PC-9 (cell line): ENCODE measurements at places on chromosomes 3 and 15.

DNA sequence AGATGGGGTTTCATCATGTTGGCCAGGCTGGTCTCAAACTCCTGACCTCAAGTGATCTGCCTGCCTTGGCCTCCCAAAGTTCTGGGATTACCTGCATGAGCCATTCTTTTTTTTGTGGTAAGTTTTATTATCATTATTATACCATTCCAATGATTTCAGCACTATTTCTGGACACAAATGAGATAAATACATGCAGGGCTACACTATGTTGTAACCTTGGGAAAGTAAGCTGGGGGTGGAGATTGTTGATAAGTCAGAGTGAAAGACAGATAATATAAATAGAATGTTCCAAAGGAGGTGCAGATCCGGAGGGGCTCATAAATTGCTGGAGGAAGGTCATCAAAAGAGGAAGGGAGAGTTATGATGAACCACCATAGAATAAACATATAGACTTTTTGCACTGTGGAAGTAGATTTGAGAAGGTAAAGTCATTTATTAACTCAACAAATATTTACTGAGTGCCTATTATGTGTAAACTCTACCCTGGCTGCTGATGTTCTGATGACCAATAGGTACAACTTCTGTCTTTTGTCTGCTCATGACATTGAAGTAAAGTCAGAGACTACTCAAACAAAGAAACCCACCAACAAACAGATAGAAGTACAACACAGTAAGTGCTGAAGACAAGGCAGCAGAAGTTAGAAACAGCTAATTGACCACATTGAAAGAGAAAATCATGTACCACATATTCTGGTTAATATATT is 478.9 kb upstream of the GOLIM4 start:
- no peaks in the 10 kb centered on the region for H3K36me3 ChIP-seq
- no peaks in the 10 kb centered on the region for H3K4me1 ChIP-seq

GRCh38 chr15:69058830-69059556 is 44.5 kb downstream of the NOX5 start:
- H3K4me3 ChIP-seq, result no peak overlapping the region
- peak; percentile 77 for DNase-seq
- H3K27ac ChIP-seq, result no peak overlapping the region
- H3K36me3 ChIP-seq, result no peaks in the 10 kb centered on the region
- no peaks in the 10 kb centered on the region for H3K27me3 ChIP-seq

DNA sequence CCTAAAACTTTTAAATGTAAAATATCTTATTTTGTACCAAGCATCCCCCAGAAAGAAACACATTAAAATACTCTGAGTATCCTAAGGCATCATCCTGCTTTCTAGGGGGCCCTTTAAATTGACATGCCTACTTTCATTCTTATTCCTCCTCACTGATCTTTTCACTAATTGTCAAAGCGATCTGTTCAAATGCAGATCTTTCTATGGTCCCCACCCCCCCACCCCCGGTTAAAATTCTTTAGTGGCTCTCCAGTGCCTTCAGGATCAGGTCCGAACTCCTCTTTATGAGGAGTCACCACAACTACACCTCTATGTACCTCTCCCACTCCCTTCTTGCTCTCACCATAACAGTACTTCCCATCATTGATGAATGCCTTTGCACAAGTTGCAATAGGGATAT is 19.2 kb upstream of the TFDP2 start:
- no peak overlapping the region for H3K27ac ChIP-seq
- H3K36me3 ChIP-seq, result no peaks in the 10 kb centered on the region
- no peaks in the 10 kb centered on the region for H3K4me1 ChIP-seq
- H3K27me3 ChIP-seq, result no peaks in the 10 kb centered on the region
- DNase-seq, result no peak

DNA sequence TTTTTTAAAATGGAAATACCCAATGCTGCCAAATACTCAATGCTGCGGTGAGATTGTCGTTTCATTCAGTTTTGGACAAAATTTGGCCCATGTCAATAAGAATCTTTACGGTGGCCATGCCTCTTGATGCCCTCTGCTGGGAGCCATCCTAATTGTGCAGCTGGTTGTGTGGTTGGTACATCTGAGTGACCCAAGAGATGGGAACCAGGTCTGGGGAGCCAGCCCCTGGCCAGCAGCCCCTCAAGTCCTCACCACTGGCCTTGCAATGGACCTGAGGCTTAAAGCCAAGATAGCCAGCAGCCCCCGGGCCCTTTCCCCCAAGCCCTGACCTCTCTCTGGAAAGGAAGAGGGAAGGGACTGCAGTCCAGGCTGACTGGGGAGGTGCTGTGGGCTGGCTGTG is 36.4 kb upstream of the ESYT3 start:
- no peaks in the 10 kb centered on the region for H3K4me1 ChIP-seq
- no peak for DNase-seq
- no peaks in the 10 kb centered on the region for H3K36me3 ChIP-seq
- no peak overlapping the region for H3K4me3 ChIP-seq

DNA sequence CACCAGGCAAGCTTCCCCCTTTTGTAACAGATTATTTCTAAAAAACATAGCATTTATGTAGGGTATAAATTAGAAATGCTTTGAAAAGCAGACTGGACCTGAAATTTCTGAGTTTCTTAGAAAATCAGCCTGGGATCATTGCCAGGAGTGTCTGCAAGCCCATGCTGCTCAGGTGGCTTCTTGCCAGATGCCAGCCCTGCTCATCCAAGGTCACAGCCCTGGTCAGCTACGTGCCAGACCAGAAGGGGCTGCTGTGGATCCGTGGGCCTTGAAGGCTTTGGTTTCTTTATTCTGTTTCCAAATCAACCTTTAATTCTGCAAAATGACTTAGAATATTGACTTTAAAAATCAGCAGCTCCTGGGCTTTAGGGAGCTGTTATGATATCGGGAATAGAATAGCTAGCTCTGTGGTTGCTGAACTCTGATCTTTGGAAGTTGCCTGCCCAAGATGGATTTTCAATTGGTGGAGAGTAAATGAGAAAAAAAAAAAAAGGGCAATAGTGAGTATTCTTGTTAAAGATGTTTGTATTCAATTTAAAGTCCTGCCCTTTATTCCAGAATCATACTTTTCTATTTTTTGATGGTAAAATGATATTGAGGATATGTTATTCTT is 370.1 kb upstream of the ONECUT1 start:
- H3K27ac ChIP-seq, result no peak overlapping the region
- H3K27me3 ChIP-seq, result no peaks in the 10 kb centered on the region
- no peaks in the 10 kb centered on the region for H3K4me1 ChIP-seq
- no peak for DNase-seq
- no peak overlapping the region for H3K4me3 ChIP-seq

- H3K27me3 ChIP-seq, result no peaks in the 10 kb centered on the region
- H3K4me3 ChIP-seq, result no peak overlapping the region
- no peak overlapping the region for H3K27ac ChIP-seq
- H3K4me1 ChIP-seq, result peaks cover 32% of the 10 kb centered on the region
- DNase-seq, result no peak
Observed at GRCh38 chr15:69472046-69472445, 19.4 kb downstream of the RPLP1 start.

- H3K36me3 ChIP-seq, result no peaks in the 10 kb centered on the region
- H3K4me1 ChIP-seq, result no peaks in the 10 kb centered on the region
- DNase-seq, result no peak
- H3K4me3 ChIP-seq, result no peak overlapping the region
- H3K27me3 ChIP-seq, result no peaks in the 10 kb centered on the region
Observed at GRCh38 chr3:95123104-95123503, 1060.2 kb downstream of the NSUN3 start.

- no peaks in the 10 kb centered on the region for H3K36me3 ChIP-seq
- no peak overlapping the region for H3K27ac ChIP-seq
- DNase-seq, result no peak
- no peaks in the 10 kb centered on the region for H3K27me3 ChIP-seq
- peaks cover 29% of the 10 kb centered on the region for H3K4me1 ChIP-seq
- H3K4me3 ChIP-seq, result no peak overlapping the region
Observed at GRCh38 chr3:197519801-197520211, 36.0 kb downstream of the BDH1 start.

DNA sequence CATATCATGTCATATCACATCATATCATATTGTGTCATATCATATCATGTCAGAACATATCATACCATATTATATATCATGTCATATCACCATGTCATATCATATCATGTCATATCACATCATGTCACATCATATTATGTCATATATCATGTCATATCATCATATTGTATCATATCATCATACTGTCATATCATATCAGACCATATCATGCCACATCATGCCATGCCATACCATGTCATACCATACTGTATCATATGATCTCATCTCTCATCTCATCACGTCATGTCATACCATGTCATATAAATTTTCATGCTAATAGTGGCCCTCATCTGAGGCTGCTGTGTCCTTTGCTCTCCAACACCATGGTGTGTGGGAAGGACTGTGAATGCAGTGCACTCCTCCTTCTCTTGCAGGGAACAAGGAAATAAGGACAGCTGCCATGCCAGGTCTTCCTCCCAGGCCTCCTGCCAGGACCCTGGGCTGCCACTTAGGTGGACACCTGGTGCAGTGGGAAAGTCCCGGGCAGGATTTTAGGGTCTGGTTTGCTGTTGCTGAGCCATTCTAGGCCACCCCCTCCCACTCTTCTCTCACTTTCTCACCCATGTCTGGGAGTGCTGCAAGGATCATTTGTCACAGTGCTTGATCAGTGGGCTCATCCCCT is 72.4 kb upstream of the TRPM1 start:
- peaks cover 16% of the 10 kb centered on the region; the same call in 1 of the 2 replicates for H3K27me3 ChIP-seq
- no peak overlapping the region for H3K4me3 ChIP-seq
- H3K27ac ChIP-seq, result no peak overlapping the region

- no peaks in the 10 kb centered on the region for H3K36me3 ChIP-seq
- DNase-seq, result peak; percentile 31
- H3K27ac ChIP-seq, result no peak overlapping the region
- no peaks in the 10 kb centered on the region for H3K27me3 ChIP-seq
- peak overlapping the region; percentile 76 for H3K4me3 ChIP-seq
Observed at GRCh38 chr15:74725845-74726773, 781 bp upstream of the CYP1A1 start.

GRCh38 chr15:31341071-31341470 is 14.4 kb downstream of the KLF13 start:
- no peak overlapping the region for H3K4me3 ChIP-seq
- no peaks in the 10 kb centered on the region for H3K4me1 ChIP-seq
- no peak overlapping the region for H3K27ac ChIP-seq

DNA sequence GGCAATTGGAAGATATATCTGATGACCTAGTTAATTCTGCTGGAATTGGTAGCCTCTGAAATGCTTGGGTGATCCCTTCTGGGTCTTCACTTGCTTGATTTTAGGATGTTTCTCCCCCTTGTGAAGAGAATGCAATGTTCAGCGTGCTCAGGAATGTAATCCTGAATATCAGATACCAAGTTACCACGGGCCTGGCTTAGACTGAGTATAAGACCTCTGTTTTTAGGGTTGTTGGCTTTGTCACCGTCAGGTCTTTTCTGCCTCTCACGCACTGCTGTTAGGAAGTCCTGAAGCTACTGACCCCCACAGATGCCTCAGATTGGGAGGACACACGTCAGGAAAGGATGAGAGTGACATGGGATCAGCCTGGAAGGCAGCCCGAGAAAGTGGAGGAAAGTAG is 198.5 kb downstream of the CDIN1 start:
- H3K4me3 ChIP-seq, result no peak overlapping the region
- no peak for DNase-seq
- H3K27ac ChIP-seq, result no peak overlapping the region
- no peaks in the 10 kb centered on the region for H3K27me3 ChIP-seq

- H3K4me1 ChIP-seq, result no peaks in the 10 kb centered on the region
- H3K4me3 ChIP-seq, result no peak overlapping the region
- H3K27ac ChIP-seq, result no peak overlapping the region
- DNase-seq, result no peak
- H3K27me3 ChIP-seq, result no peaks in the 10 kb centered on the region
- no peaks in the 10 kb centered on the region for H3K36me3 ChIP-seq
Observed at GRCh38 chr3:140207541-140207940, 272.6 kb downstream of the CLSTN2 start.

- no peak overlapping the region for H3K4me3 ChIP-seq
- no peaks in the 10 kb centered on the region for H3K4me1 ChIP-seq
- no peak overlapping the region for H3K27ac ChIP-seq
- no peak for DNase-seq
- H3K27me3 ChIP-seq, result peaks cover 20% of the 10 kb centered on the region
Observed at GRCh38 chr15:28005004-28005527, 94.0 kb downstream of the OCA2 start.

DNA sequence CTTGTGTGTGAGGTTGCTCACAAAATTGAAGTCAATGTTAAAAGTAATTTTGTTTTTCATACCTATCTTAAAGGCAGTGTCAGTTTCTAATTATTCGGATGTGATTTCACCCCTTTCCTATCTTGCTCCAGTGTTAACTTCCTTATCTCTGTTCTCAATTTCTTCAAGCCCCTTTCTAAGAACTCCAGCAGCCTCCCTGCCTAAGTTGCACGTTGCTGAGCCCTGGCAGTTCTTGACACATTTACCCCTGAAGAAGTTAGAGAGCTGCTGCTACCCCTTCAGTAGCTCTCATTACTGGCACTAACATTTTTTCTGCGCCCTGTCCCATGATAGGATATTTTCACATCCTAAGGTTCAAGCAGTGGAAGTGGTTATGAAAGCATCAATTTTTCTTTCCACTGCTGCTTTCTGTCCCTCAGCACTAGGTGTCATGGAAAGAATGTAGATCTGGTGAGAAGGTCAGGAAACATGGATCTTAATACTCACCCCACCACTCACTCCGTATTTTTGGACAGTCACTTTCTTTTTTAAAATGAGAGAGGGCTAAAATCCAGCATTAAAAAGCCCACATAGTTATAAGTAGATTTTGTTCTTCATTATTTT is 62.9 kb downstream of the OPA1 start:
- no peaks in the 10 kb centered on the region for H3K4me1 ChIP-seq
- no peak for DNase-seq
- no peak overlapping the region for H3K4me3 ChIP-seq
- no peak overlapping the region for H3K27ac ChIP-seq
- no peaks in the 10 kb centered on the region for H3K27me3 ChIP-seq
- H3K36me3 ChIP-seq, result peaks cover 30% of the 10 kb centered on the region

- H3K36me3 ChIP-seq, result no peaks in the 10 kb centered on the region
- H3K27me3 ChIP-seq, result peaks cover 16% of the 10 kb centered on the region
- no peak for DNase-seq
- no peaks in the 10 kb centered on the region for H3K4me1 ChIP-seq
- no peak overlapping the region for H3K4me3 ChIP-seq
Observed at GRCh38 chr3:196974661-196975060, 6.0 kb upstream of the PIGZ start.

GRCh38 chr15:69729167-69729748 is 276.6 kb downstream of the RPLP1 start:
- no peak overlapping the region for H3K4me3 ChIP-seq
- H3K27me3 ChIP-seq, result no peaks in the 10 kb centered on the region
- H3K27ac ChIP-seq, result no peak overlapping the region
- DNase-seq, result no peak
- no peaks in the 10 kb centered on the region for H3K36me3 ChIP-seq
- peaks cover 19% of the 10 kb centered on the region for H3K4me1 ChIP-seq

GRCh38 chr3:67923796-67924195 is 269.4 kb upstream of the SUCLG2 start:
- H3K4me3 ChIP-seq, result no peak overlapping the region
- 0 out of 2 replicates have a peak, but pooled peaks cover 9% of the 10 kb centered on the region for H3K4me1 ChIP-seq
- no peak for DNase-seq
- no peaks in the 10 kb centered on the region for H3K36me3 ChIP-seq

- H3K27me3 ChIP-seq, result peaks cover 7% of the 10 kb centered on the region
- H3K4me3 ChIP-seq, result no peak overlapping the region
- no peaks in the 10 kb centered on the region for H3K4me1 ChIP-seq
- H3K27ac ChIP-seq, result no peak overlapping the region
- H3K36me3 ChIP-seq, result no peaks in the 10 kb centered on the region
- no peak for DNase-seq
Observed at GRCh38 chr15:29034151-29034550, 148.4 kb downstream of the APBA2 start.

GRCh38 chr3:13391308-13391707 is 28.8 kb downstream of the NUP210 start:
- no peak overlapping the region for H3K27ac ChIP-seq
- no peaks in the 10 kb centered on the region for H3K4me1 ChIP-seq
- H3K27me3 ChIP-seq, result no peaks in the 10 kb centered on the region
- peaks cover 27% of the 10 kb centered on the region for H3K36me3 ChIP-seq
- H3K4me3 ChIP-seq, result no peak overlapping the region
